ENCODE measurements at places on chromosomes 1 and 21.

GRCh38 chr1:36328713-36329112, 5.3 kb upstream of the EVA1B start:
- no peak for DNase-seq

GRCh38 chr1:29237852-29238619, 1.7 kb downstream of the PTPRU start:
- no peak for DNase-seq

DNA sequence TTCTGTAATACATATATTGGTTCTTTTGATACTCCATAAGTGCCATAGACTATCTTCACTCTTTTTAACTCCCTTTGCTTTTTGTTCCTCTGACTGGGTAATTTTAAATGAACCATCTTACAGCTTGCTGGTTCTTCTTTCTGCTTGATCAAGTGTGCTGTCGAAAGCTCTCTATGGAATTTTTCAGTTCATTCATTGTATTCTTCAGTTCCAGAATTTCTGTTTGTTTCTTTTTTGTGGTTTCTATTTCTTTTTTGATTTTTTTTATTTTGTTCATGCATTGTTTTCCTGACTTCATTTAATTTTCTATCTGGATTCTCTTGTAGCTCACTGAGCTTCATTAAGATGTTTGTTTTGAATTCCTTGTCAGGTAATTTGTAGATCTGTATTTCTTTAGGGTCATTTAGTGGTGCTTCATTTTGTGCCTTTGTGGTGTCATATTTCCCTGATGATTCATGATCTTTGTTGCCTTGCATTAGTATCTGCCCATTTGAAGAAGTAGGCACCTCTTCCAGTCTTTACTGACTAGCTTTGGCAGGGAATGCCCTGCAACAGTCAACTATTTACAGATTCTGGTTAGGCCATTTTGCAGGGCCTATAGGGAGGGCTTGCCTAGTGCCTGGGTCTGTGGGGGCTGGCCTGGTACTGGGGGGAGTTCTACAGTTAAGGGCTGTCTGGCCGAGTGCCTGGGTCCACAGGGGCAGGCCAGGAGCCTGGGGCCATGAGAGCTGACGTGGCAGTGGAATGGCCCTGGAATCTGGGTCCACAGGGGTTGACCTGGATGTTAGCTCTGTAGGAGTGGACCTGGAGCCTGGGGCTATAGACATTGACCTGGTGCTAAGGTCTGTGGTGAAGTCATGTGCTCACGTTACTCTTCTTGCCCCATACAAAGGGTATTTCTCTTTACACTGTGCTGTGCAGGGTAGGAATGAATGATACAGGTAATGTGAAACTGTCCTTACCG, 89.7 kb downstream of the MAGI3 start:
- no peak for DNase-seq

GRCh38 chr1:65845535-65846060, 52.9 kb downstream of the PDE4B start:
- DNase-seq, result no peak

- no peak for DNase-seq
Observed at GRCh38 chr1:212037900-212038299, 2.4 kb downstream of the DTL start.

- DNase-seq, result no peak
Observed at GRCh38 chr1:94772230-94772641, 47.9 kb upstream of the SLC44A3 start.

- no peak for DNase-seq
Observed at GRCh38 chr1:195082183-195082582, 1526.1 kb downstream of the KCNT2 start.

DNA sequence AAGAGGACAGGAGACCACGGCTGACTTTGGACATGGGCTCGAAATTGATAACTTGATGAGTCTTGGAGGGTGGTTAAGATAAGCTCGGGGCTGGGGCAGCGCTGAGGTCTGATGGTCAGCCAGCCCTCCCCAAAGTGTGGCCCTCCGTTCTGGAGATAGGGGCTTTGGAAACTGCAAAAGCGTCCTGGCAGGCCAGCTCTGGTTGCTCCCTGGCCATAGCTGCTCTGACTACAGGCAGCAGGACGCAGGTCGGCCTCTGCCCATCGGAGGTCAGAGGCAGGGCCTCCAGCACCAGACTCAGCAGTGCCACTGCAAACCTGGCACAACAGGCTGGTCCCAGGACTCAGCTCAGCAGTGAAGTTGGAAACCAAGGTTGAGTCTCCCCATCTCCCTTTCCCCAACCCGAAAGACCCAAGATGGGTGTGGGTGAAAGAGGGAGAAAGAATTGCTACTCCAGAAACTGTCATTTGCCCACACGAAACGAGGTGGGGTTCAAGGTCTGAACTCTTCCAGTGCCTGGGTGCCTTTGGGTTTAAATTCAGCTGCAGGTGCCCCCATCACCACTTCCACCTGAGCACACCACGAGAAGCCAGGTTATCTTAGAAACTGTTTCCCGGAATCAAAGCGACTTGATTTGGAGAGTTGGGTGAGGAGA, 4.8 kb downstream of the SIM2 start:
- DNase-seq, result no peak

DNA sequence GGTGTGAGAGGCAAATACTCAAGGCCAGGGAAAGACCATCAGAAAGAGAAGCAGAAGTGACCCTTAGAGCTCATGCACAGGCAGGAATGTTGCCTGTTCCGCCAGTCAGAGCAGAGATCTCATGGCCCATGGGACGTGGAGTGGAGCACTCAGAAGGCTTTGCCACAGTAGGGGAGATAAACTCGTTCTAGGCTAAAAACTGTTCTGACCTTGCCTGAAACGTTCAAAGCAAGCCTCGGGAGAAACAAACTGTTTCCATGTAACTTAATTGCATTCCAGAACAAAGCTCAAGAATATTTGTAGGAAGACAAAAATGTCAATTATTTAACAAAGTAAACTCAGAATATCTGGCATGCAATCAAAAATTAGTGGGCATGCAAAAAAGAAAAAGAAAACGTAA, 20.7 kb upstream of the SLC19A1 start:
- DNase-seq, result no peak

DNA sequence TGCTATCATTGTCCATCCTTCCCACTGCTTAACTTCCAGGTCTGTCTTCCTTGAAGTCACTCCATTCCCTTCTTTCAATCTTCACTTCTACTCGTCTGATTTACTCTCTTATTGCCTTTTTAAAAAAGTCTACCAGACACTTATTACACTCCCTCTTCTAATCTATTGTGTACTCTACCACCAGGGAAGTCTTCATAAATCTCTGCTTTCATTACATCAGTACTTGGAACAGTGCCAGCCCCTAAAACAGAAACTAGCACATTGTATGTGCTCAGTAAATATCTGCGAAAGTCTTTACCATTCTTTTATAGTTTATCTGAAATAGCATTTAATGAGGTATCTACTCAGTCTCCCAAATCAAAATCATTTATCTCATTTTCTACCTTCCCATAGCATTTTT, 236.4 kb downstream of the USH2A start:
- DNase-seq, result no peak

GRCh38 chr1:15627343-15627988, 10.2 kb downstream of the DDI2 start:
- no peak for DNase-seq

DNA sequence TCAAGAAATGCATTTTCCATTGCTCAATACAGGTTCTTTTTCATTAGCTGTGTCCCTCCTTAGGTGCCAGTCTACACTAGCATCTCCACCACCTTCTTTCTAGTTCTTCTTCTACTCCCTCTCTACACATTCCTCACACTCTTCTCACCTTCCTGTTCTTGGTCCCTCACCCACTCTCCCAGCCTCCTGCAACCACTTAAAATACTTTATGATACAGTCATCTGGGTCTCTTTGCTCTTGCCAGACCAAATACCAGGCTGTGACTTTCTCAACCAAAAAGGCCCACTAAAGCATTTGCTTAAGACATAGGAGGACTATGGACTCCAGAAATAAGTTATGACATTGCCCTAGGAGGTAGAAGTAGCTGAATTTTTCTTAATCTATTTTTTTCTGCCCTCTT, 35.1 kb downstream of the PIGM start:
- DNase-seq, result no peak

DNA sequence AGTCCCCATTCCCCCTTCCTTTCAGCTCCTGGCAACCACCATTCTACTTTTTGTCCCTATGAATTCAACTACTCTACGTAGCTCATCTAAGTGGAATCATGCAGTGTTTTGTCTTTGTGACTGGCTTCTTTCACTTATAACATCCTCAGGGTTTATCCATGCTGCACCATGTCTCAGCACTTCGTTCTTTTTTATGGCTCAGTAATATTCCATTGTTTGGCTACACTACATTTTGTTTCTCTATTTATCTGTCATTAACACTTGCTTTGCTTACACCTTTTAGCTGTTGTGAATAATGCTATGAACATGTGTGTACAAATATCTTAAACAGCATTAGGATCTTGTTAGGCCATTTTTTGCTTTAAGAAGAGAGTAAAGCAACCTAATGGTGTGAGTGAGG, 1.5 kb upstream of the MRPS14 start:
- no peak for DNase-seq

GRCh38 chr1:241782396-241782795, 65.6 kb upstream of the EXO1 start:
- no peak for DNase-seq

DNA sequence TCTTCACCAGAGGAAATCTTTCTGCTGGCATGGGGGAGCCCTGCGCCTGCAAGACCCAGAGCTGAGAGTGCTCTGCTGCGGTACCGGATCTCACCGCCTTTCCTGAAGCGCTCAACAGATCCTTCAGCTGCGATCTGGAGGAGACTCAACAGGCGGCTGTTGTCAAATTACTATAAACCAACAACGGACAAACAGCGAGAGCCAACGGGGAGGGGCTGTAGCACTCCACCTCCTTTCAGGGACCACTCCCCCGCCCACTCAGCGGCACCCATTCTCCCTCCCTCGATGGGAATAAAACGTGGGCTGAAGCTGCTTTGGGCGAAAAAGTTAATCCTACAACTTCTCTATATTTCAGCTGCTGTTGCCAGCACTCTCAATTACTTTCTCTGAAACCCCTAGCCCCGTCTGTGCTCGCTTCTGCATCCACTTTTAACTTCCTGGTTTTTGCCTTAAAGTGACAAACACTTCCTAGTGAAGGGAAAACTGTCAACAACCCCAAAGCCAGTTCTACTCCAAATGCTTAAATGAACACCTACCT, at the start of gene FMO5:
FMO5 (minus strand) TSS at position 147 of the 538 bp plus-strand sequence. CDS start 310 bp downstream, outside the sequence.
- peak; percentile 12 for DNase-seq

DNA sequence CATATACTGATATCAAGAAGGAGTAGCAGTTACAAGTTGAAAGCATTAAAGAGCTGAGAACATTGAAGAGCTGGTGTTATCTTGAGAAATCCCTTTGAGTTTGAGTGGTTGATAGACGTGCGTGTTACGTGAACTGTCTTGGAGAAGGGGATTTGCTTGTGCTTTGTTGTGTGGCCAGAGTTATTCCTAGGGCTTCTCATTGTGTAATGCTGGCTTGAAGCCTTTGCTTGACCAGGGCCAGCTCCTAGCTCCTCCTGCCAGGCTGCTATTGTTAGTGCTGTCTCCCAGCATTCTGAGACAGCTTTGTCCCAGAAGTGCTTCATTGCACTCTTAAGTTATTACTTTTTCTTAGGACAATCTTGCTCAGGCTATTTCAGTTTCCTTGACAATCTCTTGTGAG, 116.2 kb upstream of the KCNK2 start:
- no peak for DNase-seq

DNA sequence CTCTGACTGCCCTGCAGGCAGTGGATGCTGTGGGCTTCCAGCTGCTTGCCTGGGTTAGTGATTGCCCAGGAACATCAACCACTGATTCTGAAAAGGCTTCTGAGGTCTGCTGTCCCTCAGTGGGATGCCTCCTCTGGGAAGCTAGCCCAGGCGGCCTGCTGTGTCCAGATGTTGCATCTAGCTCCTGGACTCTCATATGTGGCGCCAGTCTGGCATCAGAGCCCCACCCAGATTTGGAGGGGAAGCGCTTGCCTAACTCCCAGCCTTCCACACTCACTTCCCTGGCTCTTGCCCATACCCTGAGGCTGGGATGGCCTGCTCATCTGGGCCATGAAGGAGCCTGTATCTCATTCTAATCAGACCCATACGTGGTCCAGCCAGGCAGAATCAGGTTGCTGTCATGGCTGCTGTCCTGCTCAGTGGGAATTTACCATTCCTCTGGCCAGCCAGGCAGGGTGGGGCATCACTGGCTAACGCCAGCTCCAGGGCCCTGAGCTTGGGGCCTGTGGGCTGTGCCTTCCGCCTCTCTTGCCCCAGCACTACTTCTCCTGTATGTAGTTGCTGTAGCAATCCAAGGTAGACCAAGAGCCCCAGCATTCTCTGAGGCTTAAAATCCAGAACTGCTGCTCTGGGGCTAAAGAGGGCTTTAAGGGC, 4.1 kb downstream of the CSF1 start:
- no peak for DNase-seq

DNA sequence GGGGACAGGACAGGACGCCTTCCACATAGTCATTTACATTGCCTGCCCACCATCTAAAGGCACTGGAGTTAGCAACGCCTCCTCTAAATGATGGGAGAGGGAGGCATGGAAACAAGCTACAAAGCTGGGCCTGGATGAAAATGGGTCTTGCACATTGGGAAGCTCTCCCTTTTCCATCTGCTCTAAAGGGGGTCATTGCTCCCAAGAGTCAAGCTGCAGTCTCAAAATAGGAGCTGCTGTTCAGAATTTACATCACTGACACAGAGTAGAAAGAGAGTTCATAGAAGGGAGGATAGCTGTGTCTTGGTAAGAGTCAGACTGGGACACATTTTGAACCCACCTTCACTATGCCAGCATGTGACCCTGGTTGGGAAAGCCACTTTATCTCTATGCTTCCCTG, 26.6 kb downstream of the RCSD1 start:
- no peak for DNase-seq

- no peak for DNase-seq
Observed at GRCh38 chr1:229570891-229571516, 12.5 kb upstream of the ABCB10 start.

All from activated naive CD4-positive, alpha-beta T cell (primary cell).